Mucosa of descending colon (tissue), 3 donors: ENCODE measurements at places on chromosomes 1 and 21. TPM values are rescaled to one million over a fixed set of nuclear protein-coding genes. Genes with fewer than 3 reads are reported as not detected.

DNA sequence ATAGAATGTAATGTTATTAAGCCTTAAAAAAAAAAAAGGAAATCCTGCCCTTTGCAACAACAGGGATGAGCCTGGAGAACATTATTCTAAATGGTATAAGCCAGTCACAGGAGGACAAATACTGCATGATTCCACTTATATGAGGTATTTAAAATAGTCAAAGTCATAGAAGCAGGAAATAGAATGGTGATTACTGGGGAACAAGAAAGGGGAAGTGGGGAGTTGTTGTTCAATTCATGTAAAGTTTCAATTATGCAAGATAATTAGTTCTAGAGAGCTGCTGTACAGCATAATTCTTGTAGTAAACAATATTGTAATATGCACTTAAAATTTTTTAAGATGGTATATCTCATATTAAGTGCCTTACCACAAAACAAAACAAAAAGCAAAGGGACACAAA is 13.2 kb downstream of the FCER1A start:
- no peak for DNase-seq

GRCh38 chr1:68218490-68218889 is 13.8 kb downstream of the WLS start:
- DNase-seq = no peak

DNA sequence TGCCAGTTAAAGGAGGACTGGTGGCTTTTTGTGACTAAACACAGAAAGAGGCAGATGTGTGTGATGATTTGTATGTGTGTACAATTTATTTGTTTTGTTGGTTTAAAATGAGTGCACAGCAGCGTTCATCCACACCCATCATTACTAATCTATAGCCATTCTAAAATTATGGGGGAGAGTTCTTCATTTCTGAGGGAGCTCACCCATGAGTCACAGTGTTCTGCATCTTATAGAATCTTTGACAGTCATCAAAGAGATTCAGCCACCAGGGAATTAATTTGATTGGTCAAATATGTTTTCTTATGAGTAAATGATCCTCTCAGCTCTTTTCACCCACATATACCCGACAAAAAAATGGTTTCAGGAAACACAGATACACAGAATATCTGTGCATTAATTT is 147.9 kb downstream of the GREM2 start:
- no peak for DNase-seq

- DNase-seq = no peak
These were observed 239.4 kb downstream of the BACH1 start for GRCh38 chr21:29538115-29538514.

DNA sequence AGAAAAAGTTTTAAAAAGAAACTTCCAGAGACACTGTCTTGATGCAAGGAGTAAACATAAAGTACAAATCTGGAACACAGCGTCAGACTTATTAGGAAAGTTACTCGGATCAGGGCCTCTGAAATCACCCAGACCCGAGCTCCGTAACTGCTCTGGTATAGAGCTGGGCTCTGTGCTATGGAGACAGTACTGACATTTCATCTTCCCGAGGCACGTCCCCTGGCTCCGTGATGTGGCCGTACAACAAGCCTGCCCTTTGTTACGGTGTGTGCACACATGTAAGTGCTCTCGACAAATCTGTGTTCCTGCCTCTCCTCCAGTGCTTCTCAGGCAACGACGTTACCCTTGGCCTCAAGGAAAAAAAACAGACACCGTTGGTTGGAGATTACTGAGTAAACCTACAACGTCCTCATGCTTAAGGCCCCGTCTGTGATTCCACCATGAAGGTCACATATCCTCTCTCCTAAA is 107.0 kb upstream of the IRF2BP2 start:
- peak; percentile 54 for DNase-seq

DNA sequence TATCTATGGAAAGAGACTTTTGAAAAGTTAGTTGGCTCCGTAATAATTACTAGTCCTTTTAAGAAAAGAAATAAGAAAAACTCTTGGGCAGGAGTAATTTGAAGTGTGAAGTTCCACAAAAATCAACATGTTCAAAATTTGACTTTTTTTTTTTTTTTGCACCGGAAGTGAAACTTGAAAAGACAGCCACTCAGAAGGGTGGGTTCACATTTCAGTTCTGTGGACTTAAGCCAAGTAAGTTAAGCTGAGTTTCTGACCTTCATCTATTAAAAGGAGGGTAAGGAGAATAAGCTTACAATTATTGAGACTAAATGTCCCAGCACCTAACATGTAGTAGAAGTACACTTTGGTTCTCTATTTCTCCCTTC is 11.0 kb downstream of the RO60 start:
- no peak for DNase-seq

GRCh38 chr1:87426463-87427249 is 98.0 kb downstream of the LMO4 start:
- no peak for DNase-seq

GRCh38 chr1:107990606-107991005 is 25.6 kb upstream of the VAV3 start:
- DNase-seq = no peak

GRCh38 chr1:95451054-95451453 is 217.0 kb downstream of the RWDD3 start:
- DNase-seq = no peak

DNA sequence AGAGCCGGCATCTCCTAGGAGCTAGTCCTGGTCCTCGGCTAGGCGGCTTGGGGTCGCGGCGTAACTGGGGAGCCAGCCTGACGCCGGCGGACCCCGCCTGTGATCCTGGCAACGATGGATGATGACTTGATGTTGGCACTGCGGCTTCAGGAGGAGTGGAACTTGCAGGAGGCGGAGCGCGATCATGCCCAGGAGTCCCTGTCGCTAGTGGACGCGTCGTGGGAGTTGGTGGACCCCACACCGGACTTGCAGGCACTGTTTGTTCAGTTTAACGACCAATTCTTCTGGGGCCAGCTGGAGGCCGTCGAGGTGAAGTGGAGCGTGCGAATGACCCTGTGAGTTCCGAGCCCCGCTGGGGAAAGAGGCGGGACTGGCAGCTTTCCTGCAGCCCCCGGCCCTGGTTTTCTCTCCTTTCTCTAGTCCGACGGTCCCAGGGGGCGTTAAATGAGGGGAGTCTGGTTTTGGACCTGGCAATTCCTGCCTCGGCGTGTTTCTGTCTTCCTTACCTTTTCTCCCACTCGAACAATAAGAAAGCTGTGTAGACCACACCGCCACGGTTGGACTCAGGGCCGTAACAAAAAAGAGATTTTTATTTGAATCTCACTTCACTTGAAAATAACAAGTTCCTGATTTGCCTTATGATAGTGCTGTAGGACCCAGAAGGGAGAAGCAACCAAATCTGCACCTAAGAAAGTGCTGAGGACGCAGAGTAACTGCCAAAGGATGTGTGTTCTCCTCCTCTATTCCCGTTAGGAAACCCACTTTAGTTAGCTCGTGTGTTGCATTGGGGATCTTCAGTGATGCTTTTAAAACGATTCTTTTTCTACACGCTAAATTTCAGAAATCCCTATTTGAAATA is at the start of gene SPRTN:
Gene SPRTN, plus strand, starts transcription at position 24 of the 859 bp plus-strand sequence. Its CDS starts 91 bp downstream, at position 115.
- DNase-seq = no peak

GRCh38 chr1:4267381-4268261 is 367.5 kb upstream of the C1orf174 start:
- no peak for DNase-seq

GRCh38 chr1:59152511-59152910 is 144.4 kb upstream of the FGGY start:
- no peak for DNase-seq

DNA sequence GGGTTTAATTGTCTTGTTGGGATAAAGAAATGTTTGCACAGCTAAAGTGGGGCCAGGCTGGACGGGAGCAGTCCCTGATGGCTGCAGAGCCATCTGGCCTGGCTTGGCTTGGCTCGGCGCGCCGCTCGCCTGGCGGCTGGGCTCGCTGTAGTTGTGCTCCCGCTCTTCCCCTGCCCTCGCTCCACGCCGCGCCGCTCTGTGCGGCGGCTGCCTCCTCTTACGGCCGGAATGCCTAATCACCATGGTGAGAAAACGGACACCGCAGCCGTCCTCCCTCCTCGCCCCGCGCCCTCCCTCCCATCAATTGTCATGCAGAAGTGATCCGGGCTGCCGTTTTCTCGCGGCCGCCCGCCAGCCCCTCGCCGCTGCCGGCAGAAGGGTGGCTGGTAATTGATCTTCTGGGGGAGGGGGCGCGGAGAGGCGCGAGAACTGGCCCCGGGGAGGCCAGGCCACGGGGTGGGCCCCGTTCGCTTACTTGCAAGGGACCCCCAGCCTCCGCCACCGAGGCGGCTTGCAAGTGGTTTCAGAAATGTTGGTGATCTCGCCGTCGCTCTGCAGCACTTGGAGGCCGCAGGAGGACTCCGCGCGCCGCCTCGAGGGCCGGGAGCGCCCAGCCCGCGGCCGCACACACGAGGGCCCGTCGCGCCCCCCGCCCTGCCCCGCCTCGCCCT is 12.4 kb downstream of the RNF220 start:
- DNase-seq = no peak

DNA sequence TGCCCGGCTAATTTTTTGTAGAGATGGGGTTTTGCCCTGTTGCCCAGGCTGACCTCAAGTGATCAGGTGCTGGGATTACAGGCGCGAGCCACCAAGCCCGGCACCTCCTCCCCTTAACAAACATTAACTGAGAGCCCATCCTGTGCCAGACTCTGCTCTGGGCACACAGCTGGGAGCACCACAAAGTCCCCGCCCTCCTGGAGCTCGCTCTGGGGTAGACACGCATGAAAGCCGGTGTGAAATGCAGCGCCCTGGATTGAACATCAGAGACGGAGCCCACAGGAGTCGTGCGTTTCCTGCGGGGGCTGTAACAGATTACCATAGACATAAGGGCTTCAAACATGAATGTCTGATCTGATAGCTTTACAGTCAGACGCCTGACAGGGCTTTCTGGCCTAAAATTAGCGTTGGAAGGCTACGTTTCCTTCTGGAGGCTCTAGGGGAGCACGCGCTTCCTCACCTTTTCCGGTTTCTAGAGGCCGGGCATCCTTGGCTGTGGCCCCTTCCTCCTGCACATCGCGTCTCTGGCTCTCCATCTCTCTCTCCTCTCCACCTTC is 14.3 kb downstream of the SLC27A3 start:
- peak; percentile 50 for DNase-seq

- no peak for DNase-seq
These were observed 80.5 kb downstream of the PDE9A start for GRCh38 chr21:42733874-42734273.

- DNase-seq = no peak
These were observed 170.2 kb downstream of the TNR start for GRCh38 chr1:175572932-175573868.

DNA sequence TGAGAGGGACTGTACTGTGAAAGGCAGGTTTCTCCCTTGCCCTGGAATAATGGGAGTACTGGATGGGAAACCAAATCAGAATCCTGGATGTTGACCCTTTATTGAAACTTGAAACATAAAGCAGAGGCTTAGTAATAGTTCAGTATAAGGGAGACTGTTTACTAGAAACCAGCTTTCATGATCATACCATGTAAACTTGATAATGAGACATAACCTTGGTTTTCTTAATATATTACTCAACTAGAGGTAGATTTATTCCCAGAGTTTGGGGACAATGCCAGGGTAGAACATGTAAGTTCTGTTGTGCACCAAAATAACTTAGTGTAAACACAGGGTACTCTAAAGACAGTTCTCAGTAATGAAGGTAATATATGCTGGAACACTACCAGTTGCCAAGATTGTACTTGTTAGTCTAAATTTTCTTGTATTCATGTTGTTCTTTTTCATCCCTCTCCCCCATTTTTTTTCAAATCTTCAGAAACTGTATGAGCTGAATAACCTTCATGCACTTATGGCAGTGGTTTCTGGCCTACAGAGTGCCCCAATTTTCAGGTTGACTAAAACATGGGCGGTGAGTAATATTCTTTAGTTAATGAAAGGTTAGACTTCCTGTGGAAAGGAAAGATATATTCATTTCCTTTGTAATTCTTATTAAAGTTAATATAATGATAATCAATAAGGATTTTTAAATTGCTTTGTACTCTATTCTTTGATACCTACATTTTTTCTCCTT is 49.6 kb downstream of the ANGPTL1 start:
- DNase-seq = no peak

GRCh38 chr21:33380483-33380998 is 22.7 kb upstream of the IFNGR2 start:
- DNase-seq = peak; percentile 87

DNA sequence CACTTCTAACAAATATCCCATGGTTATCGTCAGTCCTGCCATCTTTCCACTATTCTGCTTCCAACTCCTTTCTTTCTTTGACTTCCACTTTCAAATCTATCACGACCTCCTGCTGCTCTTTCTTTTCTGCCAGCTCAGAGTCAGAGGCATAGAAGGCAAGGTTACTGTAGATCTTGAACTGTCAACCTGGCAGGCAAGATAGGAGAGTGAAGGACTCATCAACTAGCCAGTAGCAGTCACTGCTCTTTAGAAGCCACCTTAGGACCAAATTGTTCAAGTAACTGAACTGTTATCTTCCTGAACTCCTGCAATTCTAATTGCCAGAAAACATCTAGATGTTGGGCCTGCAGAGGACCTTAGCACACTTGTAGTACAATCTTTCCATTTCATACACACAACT is 13.1 kb upstream of the FCER1A start:
- no peak for DNase-seq

- DNase-seq = peak; percentile 83
These were observed at the start of gene SMPDL3B for GRCh38 chr1:27934818-27935549. Gene SMPDL3B, plus strand, starts transcription at chr1:27935000. Its CDS starts 184 bp downstream, at chr1:27935184.

- peak; percentile 33 for DNase-seq
These were observed 876 bp upstream of the CHML start for GRCh38 chr1:241640867-241641622.

GRCh38 chr21:26597981-26598380 is 24.9 kb upstream of the CYYR1 start:
- DNase-seq = no peak

- no peak for DNase-seq
These were observed 79.6 kb upstream of the GCLM start for GRCh38 chr1:93988634-93989350.

DNA sequence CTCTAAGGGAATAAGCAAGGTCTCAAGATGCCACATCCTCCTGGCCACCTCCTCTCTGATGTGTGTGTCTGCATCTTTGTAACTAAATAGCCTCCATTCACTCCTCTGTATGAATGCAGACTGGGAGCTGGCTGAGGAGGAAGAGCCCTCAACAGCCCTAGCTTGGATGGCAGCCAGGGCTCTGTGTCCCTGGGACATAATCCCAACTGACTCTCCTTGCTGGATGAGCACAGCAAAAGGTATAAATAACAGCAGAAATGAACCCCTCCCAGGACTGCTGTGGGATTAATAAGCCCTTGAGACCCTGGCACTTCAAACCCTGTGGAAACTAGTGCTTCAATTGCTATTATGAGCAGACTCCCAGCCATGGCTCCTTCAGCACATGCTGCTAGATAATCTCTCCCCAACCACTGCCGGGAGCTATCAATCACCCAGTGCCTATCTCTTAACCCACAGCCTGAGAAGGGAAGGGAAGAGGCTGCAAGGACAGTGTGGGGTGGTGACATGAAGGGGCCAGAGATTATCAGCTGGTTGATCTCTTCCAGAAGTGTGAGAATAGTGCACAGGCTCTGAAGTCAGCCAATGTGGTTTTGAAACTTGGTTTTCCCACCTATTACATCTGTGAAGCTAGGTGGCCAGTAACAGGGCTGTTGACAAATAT is 152.2 kb downstream of the TNR start:
- DNase-seq = no peak

Gene PRKAA2
- total RNA-seq = 3.1 TPM

Gene SPRR1A
- not detected for total RNA-seq

Gene SPRR2G
- total RNA-seq = not detected

Gene BACE2
- total RNA-seq = 51.2 TPM

Gene FCGR2B
- 14.8 TPM for total RNA-seq

Gene AMPD1
- total RNA-seq = 2.0 TPM

Gene OR2T33
- not detected for total RNA-seq

Gene SLC9C2
- total RNA-seq = not detected

Gene KIF14
- total RNA-seq = 3.0 TPM

Gene AKNAD1
- 0.60 TPM for total RNA-seq

Gene C1orf185
- not detected for total RNA-seq

Gene S100A5
- total RNA-seq = not detected

Gene PIGR
- total RNA-seq = 4,355 TPM

Gene FCGR3A
- total RNA-seq = 19.8 TPM

Gene SPATA46
- total RNA-seq = not detected
